Ureter (tissue), 1 donor: ENCODE measurements at places on chromosomes 7 and 10. TPM values are rescaled to one million over a fixed set of nuclear protein-coding genes. Genes with fewer than 3 reads are reported as not detected.
A peak's percentile ranks its signal among the peaks of the same experiment; 100 is the strongest.

The PRSS37 gene
- not detected for total RNA-seq

DNA sequence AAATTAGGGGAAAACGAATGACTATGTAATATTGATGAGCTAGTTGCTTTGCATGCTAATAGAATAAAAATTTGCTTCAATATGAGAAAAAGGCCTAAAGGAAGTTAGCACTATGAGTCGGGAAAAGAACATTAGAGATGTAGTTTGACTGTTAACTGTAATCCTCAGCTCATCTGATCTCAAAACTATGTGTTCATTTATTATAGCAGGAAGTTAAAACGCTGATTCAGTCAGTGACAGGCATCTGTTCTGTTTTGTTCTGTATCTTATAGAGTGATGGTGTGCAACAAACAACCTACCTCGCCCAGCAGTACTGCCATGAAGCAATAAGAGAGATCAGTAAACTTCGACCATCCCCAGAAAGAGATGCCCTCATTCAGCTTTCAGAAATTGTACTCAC is 48.6 kb downstream of the PDSS1 start:
- no peak for DNase-seq

- no peak for DNase-seq
These were observed 78.6 kb downstream of the NRF1 start for GRCh38 chr7:129689995-129690581.

The APBB1IP gene
- 8.0 TPM for total RNA-seq

GRCh38 chr7:25348104-25348503 is 119.8 kb upstream of the NPVF start:
- DNase-seq: no peak

- no peak for DNase-seq
These were observed 118.5 kb upstream of the TMEM106B start for GRCh38 chr7:12092499-12093130.

- DNase-seq: no peak
These were observed 38.5 kb upstream of the STEAP4 start for GRCh38 chr7:88344956-88345832.

- no peak for DNase-seq
These were observed 118.2 kb downstream of the LARP4B start for GRCh38 chr10:813286-813685.

DNA sequence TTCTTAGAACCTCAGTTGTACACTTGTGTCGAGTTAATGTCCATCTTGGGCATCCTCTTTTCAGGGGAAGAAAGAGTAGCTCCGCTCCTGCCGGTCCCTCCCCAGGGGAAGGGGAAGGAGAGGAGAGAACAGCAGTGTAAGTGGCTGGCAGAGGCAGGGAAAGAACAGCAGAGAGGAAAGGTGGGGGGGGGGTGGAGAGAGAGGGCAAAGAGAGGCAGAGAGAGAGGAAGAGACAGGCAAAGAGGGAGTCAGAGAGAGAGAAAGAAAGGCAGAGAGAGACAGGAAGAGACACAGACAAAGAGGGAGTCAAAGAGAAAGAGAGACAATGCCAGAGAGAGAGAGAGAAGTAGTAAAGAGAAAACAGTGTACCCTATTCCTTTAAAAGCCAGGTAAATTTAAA is 53.9 kb downstream of the MRPS24 start:
- DNase-seq: no peak

DNA sequence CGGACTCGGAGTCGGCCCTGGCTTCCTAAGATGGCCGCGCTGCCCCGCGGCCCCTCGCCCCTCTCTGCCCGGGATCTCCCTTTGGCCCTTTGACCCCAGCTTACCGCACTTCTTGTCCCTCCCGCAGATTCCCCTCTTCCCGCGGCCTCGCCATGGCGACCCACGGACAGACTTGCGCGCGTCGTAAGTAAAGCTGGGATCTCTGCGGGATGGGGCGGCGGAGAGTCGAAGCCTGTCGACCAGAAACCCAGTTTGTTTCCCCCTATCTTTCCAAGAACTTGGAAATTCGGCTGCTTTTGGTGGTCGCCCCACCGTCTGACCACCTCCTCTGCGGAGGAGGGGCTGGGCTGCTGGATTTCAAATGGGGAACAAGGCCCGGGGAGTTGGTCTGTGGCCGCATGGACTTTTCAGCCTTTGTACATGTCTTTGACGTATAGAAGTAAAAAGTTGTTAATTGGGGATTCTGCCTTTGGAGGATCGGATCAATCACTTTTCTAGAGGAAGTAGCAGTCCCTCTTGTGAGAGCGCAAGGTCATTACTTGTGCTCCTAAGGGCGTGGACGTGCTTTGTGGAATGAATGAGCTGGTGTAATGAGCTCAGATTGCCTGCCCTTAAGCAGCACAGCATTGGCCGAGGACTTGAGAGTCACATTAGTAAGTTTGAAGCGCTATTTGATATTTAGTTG is 553 bp downstream of the VDAC2 start:
- DNase-seq: peak; percentile 53

The MUC3A gene
- total RNA-seq: 2.1 TPM

DNA sequence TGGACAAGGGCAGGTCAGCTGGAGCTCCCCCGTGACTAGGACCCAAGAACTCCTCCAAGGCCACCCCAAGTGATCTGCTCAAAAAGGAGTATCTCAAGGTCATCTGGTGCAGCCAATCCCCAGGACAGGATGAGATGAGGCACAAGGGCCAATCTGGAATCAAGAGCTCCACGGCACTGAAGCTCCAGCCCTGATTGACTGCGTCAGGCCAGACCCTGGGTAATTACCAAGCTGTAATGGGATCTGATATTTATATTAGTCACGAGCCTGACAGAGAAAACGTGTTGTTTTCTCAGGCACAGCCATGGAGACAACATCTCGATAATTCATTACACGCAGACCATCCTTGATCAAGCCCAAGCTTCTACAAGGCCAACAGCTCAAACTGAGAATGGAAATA is 4.2 kb downstream of the KCNMA1 start:
- DNase-seq: no peak

- DNase-seq: no peak
These were observed 565.2 kb downstream of the KCNMA1 start for GRCh38 chr10:77072361-77072835.

The CBLL1 gene
- 29.0 TPM for total RNA-seq

The ICA1 gene
- total RNA-seq: 74.6 TPM

GRCh38 chr7:41538810-41539724 is 163.8 kb downstream of the INHBA start:
- no peak for DNase-seq

The IGF2BP3 gene
- 0.78 TPM for total RNA-seq

- no peak for DNase-seq
These were observed 2.2 kb upstream of the LMBR1 start for GRCh38 chr7:156895024-156895780.

The KLF14 gene
- 0.36 TPM for total RNA-seq
